Stimulated activated CD4-positive, alpha-beta T cell treated with anti-CD3 and anti-CD28 coated beads, TNF-alpha, amount 100 ng/mL, for 1 hour (primary cell): ENCODE measurements at places on chromosomes 3 and 15.
A peak's percentile ranks its signal among the peaks of the same experiment; 100 is the strongest.

GRCh38 chr3:192354687-192355086 is 372.7 kb downstream of the FGF12 start:
- no peak for DNase-seq

GRCh38 chr15:37771465-37771864 is 163.0 kb upstream of the TMCO5A start:
- no peak for DNase-seq

DNA sequence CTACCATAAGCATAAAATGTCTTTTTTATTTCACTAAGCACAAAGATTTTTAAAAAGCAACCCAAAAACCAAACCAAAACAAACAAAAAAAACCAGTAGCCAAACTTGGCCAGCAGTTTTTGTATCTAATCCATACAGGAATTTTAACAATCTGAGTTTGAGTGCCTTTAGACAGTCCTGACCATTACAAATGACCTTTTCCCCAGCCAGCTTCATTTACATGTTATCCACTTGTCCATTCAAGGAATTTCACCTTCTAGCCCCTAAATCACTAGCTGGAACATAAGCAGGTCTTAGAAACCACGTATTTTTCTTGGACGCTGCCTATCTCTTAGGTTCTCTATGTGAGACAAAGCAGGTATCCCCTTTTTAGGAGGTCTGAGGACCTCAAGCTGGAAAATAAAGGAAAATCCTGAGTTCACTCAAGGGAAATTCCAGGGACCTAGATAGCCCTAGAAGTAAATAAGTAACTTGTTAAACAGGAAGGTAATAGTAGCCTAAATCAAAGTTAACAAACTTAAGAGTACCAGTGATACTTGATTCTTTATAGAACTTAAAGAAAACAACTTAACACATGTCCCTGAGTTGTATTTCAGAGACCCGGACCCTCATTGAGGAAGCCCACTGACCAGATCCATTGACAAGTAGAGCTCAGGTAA is 34.2 kb downstream of the CIP2A start:
- DNase-seq = no peak

GRCh38 chr3:13054341-13055285 is 18.6 kb downstream of the IQSEC1 start:
- DNase-seq = no peak

DNA sequence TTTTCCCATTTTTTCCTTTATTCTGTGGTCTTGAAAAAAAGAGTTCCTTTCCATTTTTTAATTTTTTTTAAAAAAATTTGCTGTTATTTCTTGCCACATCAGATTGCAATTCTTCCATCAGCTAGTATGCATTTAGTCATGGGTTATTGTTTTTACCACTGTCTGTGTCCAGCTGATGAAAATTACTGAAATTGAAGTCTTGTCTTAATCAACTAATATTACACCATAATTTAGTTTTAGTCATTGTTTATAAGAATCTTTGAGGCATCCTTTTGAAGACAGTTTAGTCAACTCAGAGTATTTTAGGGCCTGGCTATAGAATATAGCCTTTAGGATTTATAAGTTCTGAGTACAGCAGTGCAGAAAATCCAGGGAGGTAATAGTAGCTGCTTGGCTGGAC is 172.1 kb downstream of the LRTM1 start:
- DNase-seq = no peak

- DNase-seq = no peak
Measured at GRCh38 chr3:104873331-104873730, 493.4 kb upstream of the ALCAM start.

DNA sequence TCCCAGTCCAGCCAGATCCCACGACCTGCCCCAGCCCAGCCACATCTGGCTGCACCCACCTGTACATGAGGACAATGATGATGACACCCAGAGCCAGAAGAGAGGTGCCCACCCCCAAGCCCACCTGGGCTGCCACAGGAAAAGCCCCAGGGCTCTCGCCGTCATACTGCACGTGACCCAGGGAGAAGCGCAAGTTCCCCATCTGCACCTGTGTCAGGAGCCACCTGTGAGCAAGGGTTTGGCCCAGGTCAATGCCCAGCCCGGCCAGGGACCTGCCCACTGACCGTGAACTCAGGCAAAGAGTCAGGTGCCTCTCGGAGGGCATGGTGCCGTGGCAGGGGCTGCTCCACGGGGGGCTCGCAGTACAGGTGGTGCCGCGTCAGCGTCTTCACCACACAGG is 16.3 kb downstream of the PLXNB1 start:
- no peak for DNase-seq

DNA sequence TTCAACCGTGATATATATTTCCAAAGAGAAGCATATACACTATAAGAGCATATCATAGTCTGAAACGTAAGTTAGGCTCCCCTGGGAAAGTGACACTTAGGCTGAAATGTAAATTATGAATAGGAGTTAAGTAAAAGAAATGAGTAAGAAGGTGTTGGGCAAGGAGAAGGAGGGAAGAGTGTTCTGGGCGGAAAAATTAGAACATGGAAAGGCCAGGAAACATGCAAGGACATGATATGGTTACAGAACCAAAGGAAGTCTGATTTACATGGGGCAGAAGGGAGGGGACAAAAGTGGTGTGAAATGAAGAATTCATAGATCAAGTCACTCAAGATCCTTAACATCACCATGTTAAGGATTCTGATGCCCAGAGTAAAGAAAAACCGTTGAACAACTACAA is 75.2 kb downstream of the SCAPER start:
- DNase-seq = no peak

DNA sequence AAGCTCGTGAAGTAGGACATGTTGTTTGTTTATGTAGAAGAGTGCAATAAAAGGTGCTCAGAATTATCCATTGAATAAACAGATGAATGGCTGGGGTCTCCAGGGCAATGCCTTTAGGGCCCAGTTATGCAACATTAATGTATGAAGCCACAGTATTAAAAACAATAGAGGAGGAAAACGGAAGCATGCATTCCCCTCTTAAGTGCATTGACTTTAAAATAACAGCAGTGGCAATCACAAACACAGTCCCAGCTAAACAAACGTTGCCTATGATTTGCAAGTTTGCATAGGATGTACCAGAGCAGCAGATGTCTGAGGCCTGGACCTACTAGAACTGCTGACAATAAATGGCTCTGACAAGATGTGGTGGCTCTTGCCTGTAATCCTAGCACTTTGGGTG is 60.6 kb upstream of the GCNT3 start:
- no peak for DNase-seq

DNA sequence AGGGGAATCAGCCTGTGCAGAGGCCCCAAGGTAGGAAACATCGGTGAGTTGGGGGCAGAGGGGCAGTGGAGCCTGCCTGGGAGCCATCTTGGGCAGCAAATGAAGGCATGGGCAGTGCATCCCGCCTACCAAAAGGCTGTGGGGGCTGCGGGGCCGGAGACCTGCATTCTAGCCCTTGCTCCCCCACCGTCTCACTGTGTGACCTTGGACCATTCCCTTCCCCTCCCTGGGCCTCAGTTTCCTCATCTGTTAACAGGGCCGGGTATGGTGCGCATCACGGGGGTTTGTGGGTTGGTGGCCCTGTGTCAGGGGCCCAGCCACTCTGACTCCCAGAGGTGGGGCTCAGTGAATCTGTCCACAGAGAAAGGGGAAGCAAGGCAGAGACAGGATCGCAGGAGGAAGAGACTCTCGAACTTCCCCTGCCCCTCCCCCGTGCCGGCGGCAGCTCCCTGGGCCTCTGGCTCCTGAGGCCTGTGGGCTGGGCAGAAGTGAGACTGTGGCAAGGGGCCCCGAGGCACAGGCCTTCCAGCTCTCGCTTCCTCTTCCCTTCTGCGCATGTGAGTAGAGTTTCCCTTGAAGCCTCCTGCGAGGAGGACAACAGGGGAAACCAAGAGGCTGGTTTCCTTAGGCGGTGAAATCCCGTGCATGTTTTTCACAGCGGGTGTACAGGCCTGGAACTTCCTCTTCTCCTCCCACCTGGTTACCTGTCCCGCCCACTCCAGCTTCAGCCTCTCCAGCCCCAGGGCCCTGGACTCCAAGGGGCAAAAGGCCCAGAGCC is 42.9 kb downstream of the IDH2 start:
- peak; percentile 29 for DNase-seq

DNA sequence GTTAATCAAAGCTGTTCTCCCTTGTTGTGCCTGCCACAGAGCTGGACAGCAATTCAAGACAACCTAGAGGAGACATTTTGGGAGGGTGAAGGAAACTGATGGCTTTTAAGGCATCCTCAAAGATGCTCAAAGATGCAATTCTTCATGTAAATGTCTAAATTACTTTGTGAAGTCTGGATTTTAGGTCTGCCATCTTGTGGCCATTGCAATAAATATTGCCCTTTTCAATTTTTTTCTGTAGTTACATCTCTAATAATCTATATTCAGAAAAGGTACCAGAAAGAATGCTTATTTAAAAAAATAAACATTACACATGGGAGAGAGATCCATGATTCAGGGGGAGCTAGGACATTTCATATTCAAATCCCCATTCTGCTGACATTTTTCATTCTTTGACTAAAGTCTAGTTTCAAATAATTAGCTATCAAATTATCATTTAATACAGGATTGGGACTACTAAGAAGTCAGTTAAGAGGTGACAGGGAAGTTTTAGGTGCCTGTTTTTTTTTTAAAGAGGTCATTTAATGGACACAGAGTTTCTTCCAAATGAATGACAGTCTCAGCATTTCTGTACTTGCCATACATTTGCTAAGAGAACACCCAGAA is 259.8 kb upstream of the WNT5A start:
- no peak for DNase-seq

GRCh38 chr3:66242788-66243464 is 22.1 kb downstream of the SLC25A26 start:
- DNase-seq = no peak

DNA sequence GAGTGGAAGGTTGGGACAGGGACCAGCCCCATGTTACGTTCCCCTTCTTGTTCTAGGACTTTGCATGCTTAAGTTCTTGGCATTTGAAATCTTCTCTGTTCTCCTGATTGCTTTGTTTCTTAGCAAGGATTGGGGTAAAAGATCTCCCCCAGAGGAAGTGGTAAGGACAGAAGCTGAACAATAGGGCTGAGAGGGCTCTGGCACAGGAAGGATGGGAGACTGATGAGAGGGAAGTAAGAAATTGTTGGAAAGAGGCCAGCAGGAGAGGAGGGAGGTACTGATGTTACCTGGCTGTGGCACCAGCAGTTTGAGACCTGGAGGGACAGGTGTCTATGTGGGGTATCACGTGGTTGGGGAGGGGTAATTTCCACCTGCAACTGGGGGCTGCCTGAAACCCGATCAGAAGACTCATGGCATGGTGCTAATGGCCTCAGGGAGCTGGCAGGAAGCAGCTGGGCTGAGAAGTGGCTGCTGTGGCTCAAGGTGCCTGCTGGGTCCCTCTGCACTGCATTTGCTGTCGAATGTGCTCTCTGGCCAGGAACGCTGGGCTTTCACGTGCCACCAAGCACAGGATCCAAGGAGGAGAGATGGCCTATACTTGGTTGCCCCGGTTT is 108.4 kb downstream of the LSM3 start:
- no peak for DNase-seq

DNA sequence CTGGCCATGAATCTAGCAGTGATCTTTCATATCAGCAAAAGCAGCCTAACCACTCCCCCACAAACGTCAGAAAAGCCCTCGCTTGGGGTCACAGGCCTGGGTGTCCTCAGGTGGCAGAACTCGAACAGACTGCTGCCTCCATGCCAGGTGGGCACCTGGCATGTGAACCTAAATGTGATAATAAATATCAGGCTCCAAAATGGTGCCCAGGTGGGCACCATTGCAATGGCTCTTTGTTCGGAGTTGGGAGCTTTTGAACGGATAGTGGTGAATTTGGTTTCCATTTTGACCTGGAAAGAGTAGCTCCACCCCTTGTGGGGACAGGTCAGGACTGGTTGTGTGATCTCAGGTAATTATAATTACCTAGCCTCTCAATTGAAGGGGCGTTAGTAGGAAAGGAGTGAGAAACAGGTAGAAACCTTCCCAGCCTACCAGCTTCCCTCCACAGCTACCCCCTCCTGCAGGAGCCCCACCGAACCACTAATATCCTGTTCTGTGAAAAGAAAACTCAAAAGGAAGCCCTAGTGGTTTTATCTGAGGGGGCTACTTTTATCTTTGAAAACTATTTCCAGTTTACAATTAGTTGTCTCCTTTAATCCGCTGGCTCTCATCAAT is 18.1 kb downstream of the MYO1E start:
- no peak for DNase-seq

GRCh38 chr15:90762109-90762508 is 45.0 kb downstream of the BLM start:
- no peak for DNase-seq

- no peak for DNase-seq
Measured at GRCh38 chr15:40354408-40355171, 3.4 kb upstream of the DISP2 start.

GRCh38 chr3:129028866-129029265 is 27.8 kb downstream of the EFCC1 start:
- DNase-seq = no peak

- no peak for DNase-seq
Measured at GRCh38 chr15:63238796-63239195, 38.6 kb upstream of the APH1B start.

GRCh38 chr3:178491751-178492150 is 44.5 kb upstream of the KCNMB2 start:
- no peak for DNase-seq

GRCh38 chr15:57165992-57166391 is 210.3 kb upstream of the CGNL1 start:
- no peak for DNase-seq

GRCh38 chr3:177104299-177104992 is 92.8 kb downstream of the TBL1XR1 start:
- no peak for DNase-seq

DNA sequence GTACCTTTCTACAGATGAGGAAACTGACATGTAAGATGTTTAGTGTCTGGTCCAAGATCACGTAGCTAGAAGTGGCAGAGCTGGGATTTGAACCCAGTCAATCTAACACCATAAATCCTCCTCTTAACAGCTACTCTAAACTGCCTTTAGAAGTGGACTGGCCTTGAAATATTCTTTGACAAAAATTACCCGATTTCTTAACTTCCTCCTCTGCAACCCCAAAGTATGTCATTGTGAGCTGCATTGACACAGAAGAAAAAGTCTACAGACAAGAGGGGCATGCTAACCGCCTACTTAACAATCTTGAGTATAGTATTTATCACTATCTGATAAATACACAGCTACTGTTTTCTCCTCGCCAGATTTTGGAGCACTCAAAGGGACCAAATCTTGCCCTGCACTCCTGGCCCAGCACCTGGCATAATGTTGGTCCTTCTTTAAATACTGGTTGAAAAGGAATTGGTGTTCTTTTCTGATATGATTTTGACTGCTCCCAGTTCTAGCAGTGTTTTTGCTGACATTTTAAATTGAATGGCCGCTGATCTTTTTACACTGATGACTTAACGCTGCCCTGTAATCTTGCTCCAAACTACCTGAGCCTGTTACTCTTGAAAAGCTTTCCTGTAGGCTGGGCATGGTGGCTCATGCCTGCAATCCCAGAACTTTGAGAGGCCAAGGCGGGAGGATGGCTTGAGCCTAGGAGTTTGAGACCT is 36.9 kb downstream of the ITPR1 start:
- no peak for DNase-seq

- no peak for DNase-seq
Measured at GRCh38 chr3:175248832-175249231, 389.7 kb downstream of the NAALADL2 start.

DNA sequence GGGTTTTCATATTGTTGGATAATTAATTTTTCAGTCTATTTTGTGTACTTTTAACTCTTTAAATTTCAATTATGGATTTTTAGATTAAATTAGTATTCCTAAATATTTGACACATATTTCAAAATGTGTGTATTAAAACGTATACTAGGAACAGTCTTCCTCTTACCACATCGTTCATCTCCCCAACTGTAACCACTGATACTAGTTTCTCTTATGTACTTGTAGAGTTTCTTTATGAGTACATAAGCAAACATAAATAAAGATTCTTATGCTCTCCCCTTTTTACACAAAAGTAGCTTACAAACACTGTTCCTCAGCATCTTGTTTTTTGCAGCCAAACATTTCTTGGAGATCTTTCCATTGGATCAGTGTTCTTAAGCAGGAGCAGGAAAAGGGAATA is 45.9 kb downstream of the CMSS1 start:
- no peak for DNase-seq
